Lung (tissue), 17 donors: ENCODE measurements at places on chromosomes 3 and 15. TPM values are rescaled to one million over a fixed set of nuclear protein-coding genes. Genes with fewer than 3 reads are reported as not detected.

CCR9 gene
- 0.46 TPM for total RNA-seq

SLCO2A1 gene
- 131 TPM for total RNA-seq

GP5 gene
- 0.49 TPM for total RNA-seq

GJD2 gene
- total RNA-seq: not detected

FBXO40 gene
- total RNA-seq: 0.03 TPM

PRSS50 gene
- 2.2 TPM for total RNA-seq

GABRG3 gene
- total RNA-seq: not detected

SUCNR1 gene
- total RNA-seq: 2.5 TPM

RCN2 gene
- total RNA-seq: 66.1 TPM

ZPLD1 gene
- total RNA-seq: not detected

ARPP19 gene
- 95.8 TPM for total RNA-seq

NPAP1 gene
- total RNA-seq: 0.34 TPM

TLR9 gene
- 1.1 TPM for total RNA-seq

DAZL gene
- not detected for total RNA-seq

DNASE1L3 gene
- 1.2 TPM for total RNA-seq

CEP63 gene
- 18.8 TPM for total RNA-seq

CCRL2 gene
- 18.9 TPM for total RNA-seq

EFCAB12 gene
- 3.8 TPM for total RNA-seq

MESP2 gene
- total RNA-seq: 0.55 TPM

SI gene
- not detected for total RNA-seq

STAB1 gene
- 53.1 TPM for total RNA-seq

PRR20G gene
- not detected for total RNA-seq

ZNF385D gene
- 30.9 TPM for total RNA-seq

GOLGA6D gene
- not detected for total RNA-seq

MIX23 gene
- total RNA-seq: 17.8 TPM

RAB8B gene
- 44.5 TPM for total RNA-seq

EPHB1 gene
- 2.1 TPM for total RNA-seq

P2RY12 gene
- total RNA-seq: 1.6 TPM

NANOGP8 gene
- total RNA-seq: 0.88 TPM

PTX3 gene
- 45.8 TPM for total RNA-seq

RPL35A gene
- total RNA-seq: 678 TPM

CLDN11 gene
- 11.5 TPM for total RNA-seq

GOLGA8B gene
- total RNA-seq: 64.1 TPM

CRABP1 gene
- total RNA-seq: 1.1 TPM

RASGRF1 gene
- 71.2 TPM for total RNA-seq

SNTN gene
- 41.4 TPM for total RNA-seq

ADAMTS17 gene
- total RNA-seq: 2.7 TPM

RLBP1 gene
- total RNA-seq: not detected

REC114 gene
- not detected for total RNA-seq

CYP8B1 gene
- total RNA-seq: 0.09 TPM

CLSTN2 gene
- total RNA-seq: 2.4 TPM

GUCA1C gene
- total RNA-seq: not detected

CHRFAM7A gene
- 7.4 TPM for total RNA-seq

MOBP gene
- 0.18 TPM for total RNA-seq

ERICH6 gene
- not detected for total RNA-seq

MGLL gene
- 67.0 TPM for total RNA-seq

BRPF1 gene
- 26.4 TPM for total RNA-seq

FGF12 gene
- total RNA-seq: 2.4 TPM

EPHB3 gene
- total RNA-seq: 10.7 TPM

B4GALT4 gene
- 13.5 TPM for total RNA-seq

LTK gene
- 10.6 TPM for total RNA-seq

IL17RB gene
- total RNA-seq: 6.3 TPM

ANKRD34C gene
- total RNA-seq: not detected

ZNF662 gene
- total RNA-seq: 8.7 TPM

ZNF35 gene
- 10.2 TPM for total RNA-seq

PRTG gene
- 11.7 TPM for total RNA-seq

SAMD7 gene
- total RNA-seq: not detected

SEC11A gene
- 139 TPM for total RNA-seq

SPATA12 gene
- not detected for total RNA-seq
